Cortex of kidney (tissue), 1 donor: ENCODE measurements at places on chromosomes 2 and 18.

DNA sequence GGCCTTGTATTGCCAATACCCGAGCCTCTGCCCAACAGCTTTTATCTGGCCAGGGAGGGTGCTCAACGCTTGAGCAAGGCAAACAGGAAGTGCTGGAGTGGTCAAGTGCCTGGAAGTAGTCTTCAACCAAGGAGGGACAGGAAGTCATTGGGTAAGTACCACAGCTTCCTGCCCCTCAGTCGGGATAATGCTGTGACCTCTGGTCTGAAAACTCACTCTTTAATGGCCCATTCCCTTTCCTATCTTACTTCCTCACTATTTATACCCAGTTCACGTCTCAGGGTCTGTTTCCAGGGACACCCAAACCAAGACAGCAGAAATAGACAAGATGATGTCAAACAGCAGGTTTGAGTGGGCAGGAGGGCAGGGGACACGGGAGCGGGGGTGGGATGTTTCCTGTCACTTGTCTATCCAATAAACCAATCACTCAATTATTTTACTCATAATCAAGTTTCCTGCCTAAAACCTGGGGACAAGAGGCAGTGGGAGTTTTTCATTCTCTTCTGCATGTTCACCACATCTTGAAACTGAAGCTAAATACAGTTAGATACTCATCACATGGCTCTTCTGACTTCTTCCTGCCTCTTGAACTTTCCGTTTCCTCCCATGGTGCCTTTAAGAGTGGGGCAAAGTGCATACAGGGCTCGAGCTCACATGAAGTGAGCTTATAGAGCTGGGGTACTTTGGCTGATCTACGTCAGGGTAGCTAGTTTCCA lies 68.9 kb upstream of the CAB39 start:
- no peak for DNase-seq

GRCh38 chr2:73373344-73373743 lies 12.3 kb upstream of the ALMS1 start:
- DNase-seq, result no peak

GRCh38 chr18:39311111-39311712 lies 1745.6 kb upstream of the CELF4 start:
- no peak for DNase-seq

DNA sequence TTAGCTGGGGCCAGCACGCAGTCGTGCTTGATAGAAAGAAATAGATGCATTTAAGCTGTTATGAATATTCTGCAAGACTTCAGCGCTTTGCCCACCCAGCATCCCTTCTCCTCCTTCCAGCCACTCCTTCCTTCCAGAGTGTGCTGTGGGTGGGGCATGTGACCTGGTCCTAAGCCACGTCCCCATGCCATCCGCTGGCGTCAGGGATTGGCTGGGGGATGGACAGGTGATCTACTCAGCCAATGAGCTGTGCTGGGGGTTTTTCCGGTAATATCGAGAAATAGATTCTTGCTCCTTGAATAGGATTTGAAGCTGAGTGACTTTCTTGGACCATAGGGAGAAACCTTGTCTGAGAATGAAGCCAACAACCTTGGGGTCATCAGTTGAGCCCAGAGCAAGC lies 4.8 kb upstream of the ZAP70 start:
- no peak for DNase-seq

DNA sequence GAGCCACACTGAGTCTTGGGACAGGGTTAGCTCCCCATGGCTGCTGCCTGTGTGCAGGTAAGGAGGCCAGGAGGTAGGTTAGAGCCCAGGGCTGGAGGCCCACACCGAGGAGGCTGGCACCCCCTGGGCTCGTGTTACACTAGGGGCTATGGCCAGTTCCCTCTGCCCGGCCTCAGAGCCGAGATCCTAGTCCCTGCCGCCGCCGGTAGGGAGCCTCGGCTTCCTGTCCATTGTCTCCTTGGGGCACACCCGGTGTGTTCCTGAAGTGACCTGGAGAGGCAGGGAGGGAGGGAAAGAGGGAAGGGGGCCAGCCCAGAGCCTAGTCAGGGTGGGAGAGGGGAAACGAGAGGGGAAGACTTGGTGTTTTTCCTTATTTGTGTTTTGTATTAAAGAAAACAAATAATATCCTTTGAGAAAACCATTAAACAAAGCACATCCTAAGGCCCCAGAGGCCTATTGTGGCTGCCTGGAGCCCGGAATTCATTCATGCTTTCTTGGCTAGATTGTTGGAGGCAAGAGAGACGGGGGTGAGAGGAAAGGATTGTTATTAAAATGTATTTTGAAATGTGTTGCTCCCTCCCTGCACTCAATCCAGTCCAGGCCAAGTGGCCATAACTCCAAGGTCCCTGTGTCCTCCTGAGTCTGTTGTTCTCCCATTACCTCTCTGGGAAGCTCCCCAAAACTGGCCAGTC lies 170.7 kb downstream of the CTIF start:
- DNase-seq, result no peak

- no peak for DNase-seq
Observed at GRCh38 chr2:79713131-79713785, 200.4 kb downstream of the CTNNA2 start.
